Stimulated activated CD4-positive, alpha-beta T cell treated with anti-CD3 and anti-CD28 coated beads, Interleukin-15, amount 100 ng/mL, for 1 hour (primary cell): ENCODE measurements at places on chromosomes 13 and 19.

GRCh38 chr19:36009220-36009619 is 607 bp upstream of the SYNE4 start:
- DNase-seq: peak; percentile 35

- no peak for DNase-seq
Measured at GRCh38 chr13:32669030-32669646, 82.9 kb downstream of the PDS5B start.

DNA sequence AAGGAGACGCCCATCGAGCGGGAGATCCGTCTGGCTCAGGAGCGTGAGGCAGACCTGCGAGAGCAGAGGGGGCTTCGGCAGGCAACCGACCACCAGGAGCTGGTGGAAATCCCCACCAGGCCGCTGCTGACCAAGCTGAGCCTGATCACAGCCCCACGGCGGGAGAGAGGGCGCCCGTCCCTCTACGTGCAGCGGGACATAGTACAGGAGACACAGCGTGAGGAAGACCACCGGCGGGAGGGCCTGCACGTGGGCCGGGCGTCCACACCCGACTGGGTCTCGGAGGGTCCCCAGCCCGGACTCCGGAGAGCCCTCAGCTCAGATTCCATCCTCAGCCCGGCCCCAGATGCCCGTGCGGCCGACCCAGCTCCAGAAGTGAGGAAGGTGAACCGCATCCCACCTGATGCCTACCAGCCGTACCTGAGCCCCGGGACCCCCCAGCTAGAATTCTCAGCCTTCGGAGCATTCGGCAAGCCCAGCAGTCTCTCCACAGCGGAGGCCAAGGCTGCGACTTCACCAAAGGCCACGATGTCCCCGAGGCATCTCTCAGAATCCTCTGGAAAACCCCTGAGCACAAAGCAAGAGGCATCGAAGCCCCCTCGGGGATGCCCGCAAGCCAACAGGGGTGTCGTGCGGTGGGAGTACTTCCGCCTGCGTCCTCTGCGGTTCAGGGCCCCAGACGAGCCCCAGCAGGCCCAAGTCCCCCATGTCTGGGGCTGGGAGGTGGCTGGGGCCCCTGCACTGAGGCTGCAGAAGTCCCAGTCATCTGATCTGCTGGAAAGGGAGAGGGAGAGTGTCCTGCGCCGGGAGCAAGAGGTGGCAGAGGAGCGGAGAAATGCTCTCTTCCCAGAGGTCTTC is 7.1 kb downstream of the MISP start:
- DNase-seq: no peak

GRCh38 chr13:109274188-109274821 is 512.1 kb downstream of the IRS2 start:
- no peak for DNase-seq
